Astrocyte of the hippocampus (primary cell): ENCODE measurements at places on chromosomes 7 and 10.

DNA sequence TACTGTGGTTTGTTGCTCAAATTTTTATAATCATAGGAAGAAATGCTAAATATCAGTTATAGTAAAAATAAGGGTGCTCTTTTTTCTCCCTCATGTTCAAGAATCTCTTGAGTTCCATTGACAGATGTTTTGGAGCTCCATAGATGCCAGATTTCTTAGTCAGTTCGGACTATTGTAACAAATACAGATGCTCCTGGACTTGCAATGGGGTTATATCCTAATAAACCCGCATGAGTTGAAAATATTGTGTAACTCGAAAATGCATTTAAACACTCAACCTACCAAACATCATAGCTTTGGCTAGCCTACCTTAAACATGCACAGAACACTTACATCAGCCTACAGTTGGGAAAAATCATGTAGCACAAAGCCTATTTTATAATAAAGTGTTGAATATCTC is 100.7 kb upstream of the CSTF2T start:
- no peak for DNase-seq

GRCh38 chr7:83655951-83656556 is 7.1 kb upstream of the SEMA3E start:
- peak; percentile 70 for DNase-seq

GRCh38 chr7:94335586-94335985 is 59.1 kb upstream of the COL1A2 start:
- no peak for DNase-seq

DNA sequence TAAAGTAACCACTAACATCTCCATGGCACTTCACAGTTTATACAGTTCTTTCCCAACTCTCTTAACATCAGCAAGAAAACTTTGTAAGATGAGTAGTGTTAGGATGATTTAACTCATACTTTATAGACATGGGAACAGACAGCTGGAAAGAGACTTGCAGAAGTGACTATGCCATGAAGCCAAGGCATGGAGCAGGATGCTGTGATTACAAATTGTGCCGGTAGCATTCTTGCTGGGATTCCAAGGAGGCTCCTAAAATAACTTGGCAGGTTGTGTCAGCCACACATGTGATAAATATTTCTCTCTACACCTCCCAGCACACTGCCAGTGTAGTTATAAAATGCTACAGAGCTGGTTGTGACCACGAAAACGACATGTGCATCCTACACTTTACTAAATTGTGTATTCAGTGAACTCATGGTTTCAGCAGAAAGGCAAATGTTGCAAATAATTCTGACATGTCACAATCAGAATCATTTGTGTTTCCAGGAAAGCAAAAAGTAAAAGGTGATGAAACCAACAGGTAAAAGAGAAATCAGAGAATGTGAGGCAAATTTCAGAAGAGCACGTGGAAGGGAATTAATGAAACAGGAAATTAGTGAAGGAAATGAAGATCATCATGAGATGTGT is 5.6 kb upstream of the CYP3A4 start:
- no peak for DNase-seq

DNA sequence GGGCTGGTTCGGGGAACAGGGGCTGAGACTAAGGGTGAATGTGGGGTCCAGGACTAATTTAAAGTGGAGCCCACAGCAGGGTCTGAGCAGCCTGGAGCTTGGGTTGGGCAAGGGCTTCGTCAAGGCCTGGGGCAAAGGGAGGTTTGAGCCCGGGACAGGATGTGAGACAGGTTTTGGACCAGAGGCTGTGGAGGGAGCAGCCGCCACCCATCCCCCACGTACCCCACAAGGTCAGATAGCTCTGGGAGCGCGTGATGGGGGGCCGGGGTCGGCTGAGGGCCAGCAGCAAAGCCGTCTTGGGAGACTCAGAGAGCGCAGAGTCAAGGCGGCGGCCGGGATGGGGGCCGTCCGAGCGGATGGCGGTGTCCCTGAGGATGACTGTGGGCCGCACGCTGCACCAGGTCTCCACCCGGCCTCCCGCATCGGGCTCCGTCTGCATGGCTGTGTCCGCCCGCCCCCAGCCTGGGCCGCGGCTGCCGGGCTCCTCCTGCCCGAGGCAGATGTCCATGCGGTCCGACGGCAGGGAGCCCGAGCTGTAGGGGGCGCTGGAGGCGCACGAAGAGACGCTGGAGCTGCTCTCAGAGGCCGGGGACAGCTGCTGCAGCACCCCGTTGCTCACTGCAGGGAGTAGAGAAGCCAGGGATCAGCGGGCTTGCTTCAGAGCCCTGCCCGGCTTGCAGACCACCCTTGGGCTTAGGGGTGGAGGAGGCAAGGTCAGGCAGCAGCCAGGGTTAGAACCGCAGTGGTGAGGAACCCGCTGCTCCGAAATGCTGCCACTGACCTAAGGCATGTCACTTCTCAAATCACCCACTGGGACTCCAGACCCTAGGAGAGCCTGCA is 12.1 kb downstream of the PDZD7 start:
- DNase-seq, result peak; percentile 93
